ENCODE measurements at places on chromosomes 5 and 9.

GRCh38 chr5:133990396-133990795, 14.4 kb downstream of the VDAC1 start:
- DNase-seq = no peak

DNA sequence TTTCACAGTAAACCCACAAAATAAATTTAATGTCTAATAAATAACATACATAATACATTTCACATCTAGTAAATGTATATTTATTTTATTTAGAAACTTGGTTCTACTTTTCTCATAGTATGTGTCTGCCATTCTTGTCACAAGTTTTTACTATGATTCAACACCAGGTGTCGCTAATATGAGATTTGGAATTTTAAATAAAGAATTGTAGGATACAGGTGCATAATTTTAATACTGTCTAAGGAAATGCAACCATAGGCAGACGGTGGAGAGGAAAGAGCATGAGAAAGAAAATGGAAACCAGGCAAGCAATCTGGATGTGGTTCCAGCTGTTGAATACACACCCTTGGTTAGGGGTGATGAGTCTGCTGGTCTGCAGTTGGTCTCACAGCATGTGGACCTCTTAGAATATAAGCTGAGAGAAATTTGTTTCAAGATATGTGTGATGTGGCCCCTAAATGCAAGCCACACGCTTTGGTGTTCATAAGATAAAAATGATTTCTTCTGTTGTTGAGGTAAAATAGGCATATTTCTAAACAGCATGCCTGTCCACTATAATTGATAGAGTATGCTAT, 114.7 kb upstream of the TXNDC8 start:
- peak; percentile 36 for DNase-seq

GRCh38 chr9:128340691-128341434, 536 bp downstream of the SLC27A4 start:
- DNase-seq = peak; percentile 18

DNA sequence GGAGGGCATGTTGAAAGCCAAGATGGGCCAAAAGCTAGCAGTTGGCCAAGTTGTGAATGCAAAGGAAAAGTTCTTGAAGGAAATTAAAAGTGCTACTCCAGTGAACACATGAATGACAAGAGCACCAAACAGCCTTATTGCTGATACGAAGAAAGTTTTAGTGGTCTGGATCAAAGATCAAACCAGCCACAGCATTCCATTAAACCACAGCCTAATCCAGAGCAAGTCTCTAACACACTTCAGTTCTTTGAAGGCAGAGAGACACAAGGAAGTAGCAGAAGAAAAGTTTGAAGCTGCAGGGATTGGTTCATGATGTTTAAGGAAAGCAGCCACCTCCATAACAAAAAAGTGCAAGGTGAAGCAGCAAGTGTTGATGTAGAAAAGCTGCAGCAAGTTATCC, 71.6 kb downstream of the ERCC6L2 start:
- DNase-seq = no peak

GRCh38 chr9:116594547-116594946, 92.6 kb upstream of the TRIM32 start:
- DNase-seq = no peak

GRCh38 chr5:2141254-2142000, 258.7 kb upstream of the IRX4 start:
- DNase-seq = no peak

Data from dermis blood vessel endothelial cell (primary cell).